Adipocyte (in vitro differentiated cells): ENCODE measurements at places on chromosomes 11 and 22.
A peak's percentile ranks its signal among the peaks of the same experiment; 100 is the strongest.

DNA sequence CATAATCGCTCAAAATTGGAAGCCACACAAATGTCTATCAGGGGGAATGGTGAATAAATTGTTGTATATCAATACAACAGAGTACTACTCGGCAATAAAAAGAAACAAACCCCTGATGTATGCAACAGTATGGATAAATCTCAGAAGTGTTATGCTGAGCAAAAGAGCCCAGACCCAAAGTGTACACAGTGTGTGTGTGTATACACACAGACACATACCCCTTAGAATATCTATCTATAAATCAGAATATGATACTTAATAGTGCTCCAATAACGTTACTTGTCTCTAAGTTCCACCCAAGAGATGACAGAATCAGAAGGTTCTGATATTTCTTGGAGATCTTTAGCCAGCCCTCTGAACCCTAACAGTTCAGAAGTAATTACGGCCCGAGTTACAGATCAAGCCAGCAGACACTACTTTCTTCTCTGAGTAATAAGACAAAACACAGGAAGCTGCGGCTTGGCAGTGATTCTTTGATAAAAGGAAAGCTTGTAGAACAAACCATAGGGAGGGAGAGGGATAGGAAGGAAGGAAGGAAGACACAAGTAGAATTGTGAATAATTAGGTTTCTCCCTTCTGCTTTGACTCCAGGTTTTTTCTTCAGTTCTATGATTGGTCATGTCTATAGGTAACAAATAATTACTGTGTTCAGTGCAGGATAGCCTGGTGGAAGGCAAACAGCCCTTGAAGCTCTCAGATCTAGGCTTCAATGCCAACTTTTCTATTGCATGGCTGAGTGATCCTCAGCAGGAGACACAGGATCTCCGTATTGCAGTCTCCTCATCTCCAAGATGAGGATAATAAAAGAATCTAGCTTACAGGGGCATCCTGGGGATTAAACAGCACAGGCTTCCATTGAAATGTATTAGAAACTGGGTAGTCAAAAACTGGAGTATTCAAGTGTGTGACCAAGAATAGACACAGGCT is 75.6 kb upstream of the TEAD1 start:
- DNase-seq = no peak

GRCh38 chr11:44840085-44840478 is 110.6 kb downstream of the TP53I11 start:
- DNase-seq = no peak

DNA sequence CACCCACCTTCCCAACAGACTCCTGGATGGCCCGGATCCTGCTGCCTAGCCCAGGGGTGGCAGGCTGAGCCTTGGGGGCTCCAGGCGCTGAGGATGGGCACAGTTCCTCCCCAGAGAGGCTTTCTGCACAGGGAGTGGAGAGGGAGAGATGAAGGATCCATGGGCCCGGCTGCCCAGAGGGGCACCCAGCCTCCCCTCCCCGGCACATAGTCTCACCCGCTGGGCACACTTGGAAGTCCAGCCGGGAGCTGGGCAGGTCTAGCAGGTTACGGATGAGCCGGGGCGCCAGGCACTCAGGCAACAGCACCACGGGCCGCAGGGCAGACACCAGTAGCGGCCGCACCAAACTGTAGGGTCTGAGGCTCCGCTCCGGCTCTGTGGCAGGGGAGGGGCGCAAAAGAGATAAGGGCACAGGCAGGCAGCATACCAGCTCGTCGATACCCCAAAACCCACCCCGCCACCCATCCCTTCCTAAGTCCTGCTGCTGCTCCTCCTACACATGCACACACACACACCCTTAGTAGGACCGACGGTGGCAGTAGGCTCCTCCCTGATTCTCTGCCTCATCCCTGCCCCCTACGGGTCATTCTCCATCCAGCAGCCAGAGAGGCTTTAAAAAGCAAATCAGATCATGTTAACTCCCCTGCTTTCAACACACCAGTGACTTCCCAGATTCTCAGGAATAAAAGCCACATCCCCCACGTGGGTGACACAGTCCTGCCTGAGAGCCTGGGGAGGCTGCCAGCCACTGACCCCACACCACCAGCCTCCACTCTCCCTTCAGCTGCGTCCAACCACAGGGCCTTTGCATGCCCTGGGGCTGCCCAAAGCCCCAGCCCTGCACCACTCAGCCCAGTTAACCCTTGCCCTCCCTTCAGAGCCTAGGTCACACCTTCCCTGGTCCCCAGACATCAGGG is 6.5 kb upstream of the MFNG start:
- DNase-seq = peak; percentile 49

GRCh38 chr11:79390923-79391322 is 49.9 kb downstream of the TENM4 start:
- no peak for DNase-seq

DNA sequence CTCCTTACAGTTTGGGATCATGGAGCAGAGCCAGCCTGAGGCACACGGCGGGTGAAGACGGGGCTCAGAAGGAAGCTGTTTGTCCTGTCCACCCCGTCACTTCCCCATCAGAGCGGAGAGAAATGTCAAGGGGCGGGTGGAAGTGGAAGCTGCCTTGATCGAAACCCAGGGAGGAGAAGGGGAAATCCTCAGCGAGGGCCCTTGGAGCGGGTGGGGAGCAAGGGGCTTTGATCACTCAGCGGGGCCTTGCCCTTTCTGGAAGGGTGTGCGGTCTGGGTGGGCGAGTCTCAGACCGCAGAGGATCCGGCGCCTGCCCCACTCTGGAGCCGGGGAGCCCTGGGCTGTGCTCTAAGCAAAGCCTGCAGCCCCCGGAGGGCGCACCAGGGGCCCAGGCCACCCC is 320.4 kb downstream of the NTM start:
- no peak for DNase-seq

DNA sequence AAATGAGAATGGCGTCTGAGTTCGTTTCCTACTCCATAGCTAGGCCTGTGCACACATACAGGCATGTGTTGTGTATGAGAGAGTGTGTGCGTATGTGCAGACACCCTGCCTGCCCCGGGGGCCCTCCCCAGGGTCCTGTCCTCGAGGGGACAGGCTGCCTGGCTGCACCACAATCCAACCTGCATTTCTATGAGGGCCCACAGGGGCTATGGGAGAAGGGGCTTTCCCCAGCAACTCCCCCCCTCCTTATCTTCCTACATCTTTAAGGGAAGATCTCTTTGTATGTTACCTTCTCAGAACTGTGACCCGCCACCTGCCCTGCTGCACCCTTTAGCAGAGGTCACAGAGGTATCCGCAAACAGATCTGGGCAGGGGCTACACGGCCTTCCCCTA is 14.9 kb downstream of the ADORA2A start:
- no peak for DNase-seq

GRCh38 chr11:4916581-4916980 is 2.6 kb downstream of the OR51G2 start:
- DNase-seq = no peak
